Activated naive CD8-positive, alpha-beta T cell treated with anti-CD3 and anti-CD28 coated beads, Interleukin-2, amount 10 ng/mL, durations not matched to agents 7 days and 5 days (primary cell): ENCODE measurements at places on chromosomes 2 and 18.

DNA sequence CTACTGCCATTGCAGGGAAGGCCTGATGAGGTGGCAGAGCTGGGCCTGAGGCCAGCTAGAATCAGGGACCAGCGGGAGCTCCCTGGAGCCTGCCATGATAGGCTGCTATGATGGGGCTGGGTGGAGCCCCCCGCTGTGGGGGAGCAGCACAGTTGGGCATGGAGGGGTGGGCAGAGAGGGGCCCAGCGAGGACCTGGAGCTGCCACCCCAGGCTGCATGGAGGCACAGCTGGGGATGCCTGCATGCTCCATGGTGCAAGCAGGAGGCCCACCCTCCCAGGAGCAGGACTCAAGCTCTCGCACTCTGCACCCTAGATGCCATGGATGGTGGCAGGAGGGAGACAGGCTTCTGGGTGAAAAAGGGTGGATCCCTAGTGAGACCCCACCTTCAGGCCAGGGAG lies 17.8 kb upstream of the RPRD1A start:
- no peak for DNase-seq

- no peak for DNase-seq
Observed at GRCh38 chr18:34809451-34810072, 99.5 kb downstream of the DTNA start.

GRCh38 chr2:65349863-65350262 lies 82.5 kb downstream of the SPRED2 start:
- DNase-seq, result no peak

- DNase-seq, result no peak
Observed at GRCh38 chr2:56985609-56986008, 801.8 kb downstream of the CCDC85A start.

- no peak for DNase-seq
Observed at GRCh38 chr18:3479978-3480509, 30.1 kb downstream of the TGIF1 start.

DNA sequence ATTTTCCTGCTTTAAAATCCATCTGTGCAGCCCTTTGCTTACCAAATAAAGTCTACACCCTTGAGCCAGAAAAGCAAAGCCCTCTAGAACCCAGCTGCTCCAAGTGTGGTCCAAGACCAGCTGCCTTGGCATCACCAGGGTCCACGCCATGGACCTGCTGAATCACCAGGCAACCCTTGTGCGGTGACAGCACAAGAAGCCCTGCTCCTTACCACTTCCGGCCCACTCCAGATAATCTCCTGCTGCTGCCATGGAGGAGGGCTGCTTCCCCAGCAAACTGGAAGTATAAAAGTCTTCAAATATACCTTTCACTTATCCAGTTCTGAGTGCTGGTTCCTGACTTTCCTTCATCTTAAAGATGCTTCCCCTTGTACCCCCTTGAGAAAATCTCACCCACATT lies 106.0 kb upstream of the PKDCC start:
- no peak for DNase-seq

DNA sequence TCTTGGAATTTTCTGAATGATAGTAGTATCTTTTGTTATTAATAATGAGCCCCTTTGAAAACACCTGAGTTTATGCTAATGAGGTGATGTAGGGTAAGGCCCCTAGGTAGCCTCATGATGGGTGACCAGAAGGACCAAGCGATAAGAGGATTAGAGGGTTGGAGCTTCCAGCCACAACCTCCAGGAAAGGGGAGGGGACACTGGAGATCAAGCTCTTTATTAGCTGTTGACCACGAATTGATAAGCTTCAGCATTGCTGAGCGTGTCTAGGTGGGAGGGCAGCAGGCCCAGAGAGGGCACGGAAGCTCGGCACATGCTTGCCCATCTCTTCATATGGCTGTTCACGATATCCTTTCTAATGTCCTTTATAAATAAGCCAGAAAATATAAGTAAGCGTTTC lies 39.0 kb downstream of the KIAA2012 start:
- no peak for DNase-seq

DNA sequence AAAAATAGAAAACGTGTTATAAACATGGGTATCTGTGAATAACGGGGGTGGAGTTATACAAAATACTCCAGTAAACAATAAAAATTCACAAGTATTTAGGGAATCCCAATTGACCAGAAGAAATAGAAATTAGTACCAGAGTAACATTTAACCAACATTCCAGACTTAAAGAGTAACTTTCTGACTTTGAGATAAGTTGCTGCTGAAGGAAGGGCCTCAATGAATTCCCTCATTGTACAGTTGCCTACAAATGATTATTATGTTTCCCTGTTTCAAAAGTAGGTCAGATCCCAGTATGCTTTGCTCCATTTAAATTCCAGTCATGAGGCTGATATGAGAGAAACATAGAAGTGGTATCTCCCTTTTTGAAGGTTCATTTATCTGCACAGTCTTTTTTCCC lies 88.3 kb upstream of the KCNH7 start:
- no peak for DNase-seq

GRCh38 chr2:236687296-236687965 lies 117.8 kb downstream of the ACKR3 start:
- DNase-seq, result no peak

- DNase-seq, result no peak
Observed at GRCh38 chr18:44744161-44745121, 63.8 kb downstream of the SETBP1 start.

DNA sequence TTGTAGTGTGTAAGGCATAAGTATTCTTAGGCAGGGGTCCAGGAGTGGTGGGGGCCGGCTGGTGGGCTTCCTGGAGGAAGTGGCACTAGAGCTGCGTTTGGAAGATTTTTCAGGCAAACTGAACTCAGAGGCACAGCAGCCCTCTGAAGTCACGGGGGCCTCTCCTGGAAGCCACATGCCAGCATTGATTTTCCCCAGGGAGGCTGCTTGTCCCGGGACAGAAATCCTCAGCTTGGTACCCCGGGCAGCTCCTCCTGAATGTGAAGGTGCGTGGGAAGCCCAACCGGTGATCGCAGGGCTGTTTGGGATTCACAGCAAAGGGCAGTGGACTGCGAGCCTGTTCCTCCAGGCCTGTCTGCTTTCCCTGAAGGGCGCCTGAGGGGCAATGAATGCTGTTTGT lies 1.6 kb upstream of the PDIA6 start:
- no peak for DNase-seq

GRCh38 chr2:160076914-160077313 lies 14.5 kb upstream of the PLA2R1 start:
- no peak for DNase-seq

DNA sequence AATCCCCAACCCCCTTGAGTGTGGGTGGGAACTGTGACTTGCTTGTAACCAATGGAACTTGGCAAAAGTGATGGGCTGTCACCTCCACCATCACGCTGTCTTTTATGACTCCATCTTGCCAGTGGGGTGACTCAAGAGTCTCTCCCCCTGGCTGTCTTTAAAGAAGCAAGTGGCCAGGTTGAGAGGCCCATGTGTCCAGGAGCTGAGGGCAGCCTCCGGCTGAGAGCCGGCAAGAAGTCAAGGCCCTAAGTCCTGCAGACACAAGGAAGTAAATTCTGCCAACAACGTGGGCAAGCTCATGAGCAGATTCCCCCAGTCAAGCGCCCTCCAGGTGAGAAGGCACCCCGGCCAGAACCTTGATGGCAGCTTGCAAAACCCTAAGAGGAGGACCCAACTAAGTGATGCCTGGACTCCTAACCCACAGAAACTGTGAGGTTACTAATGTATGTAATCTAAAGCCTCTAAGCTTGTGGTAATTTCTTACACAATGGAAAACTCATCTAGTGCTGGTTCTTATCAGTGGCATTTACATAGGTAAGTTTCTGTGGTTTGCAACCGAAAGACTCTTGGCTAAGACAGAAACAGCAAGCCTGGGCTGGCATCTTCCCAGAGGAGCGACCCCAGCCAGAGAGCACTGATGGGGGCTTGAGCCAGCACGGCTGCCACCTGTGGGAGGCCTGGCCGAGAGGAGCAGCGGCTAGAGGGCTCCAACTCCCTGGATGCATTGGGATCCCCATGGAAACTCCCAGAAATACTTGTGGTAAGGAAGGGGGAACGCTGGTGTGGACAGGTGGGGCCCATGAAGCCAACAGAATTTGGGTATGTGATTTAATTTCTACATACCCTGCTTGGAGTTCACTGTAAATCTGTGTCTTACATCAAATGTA lies 49.3 kb downstream of the CIB4 start:
- DNase-seq, result peak; percentile 14

GRCh38 chr2:236001854-236002253 lies 166.3 kb downstream of the GBX2 start:
- DNase-seq, result no peak

DNA sequence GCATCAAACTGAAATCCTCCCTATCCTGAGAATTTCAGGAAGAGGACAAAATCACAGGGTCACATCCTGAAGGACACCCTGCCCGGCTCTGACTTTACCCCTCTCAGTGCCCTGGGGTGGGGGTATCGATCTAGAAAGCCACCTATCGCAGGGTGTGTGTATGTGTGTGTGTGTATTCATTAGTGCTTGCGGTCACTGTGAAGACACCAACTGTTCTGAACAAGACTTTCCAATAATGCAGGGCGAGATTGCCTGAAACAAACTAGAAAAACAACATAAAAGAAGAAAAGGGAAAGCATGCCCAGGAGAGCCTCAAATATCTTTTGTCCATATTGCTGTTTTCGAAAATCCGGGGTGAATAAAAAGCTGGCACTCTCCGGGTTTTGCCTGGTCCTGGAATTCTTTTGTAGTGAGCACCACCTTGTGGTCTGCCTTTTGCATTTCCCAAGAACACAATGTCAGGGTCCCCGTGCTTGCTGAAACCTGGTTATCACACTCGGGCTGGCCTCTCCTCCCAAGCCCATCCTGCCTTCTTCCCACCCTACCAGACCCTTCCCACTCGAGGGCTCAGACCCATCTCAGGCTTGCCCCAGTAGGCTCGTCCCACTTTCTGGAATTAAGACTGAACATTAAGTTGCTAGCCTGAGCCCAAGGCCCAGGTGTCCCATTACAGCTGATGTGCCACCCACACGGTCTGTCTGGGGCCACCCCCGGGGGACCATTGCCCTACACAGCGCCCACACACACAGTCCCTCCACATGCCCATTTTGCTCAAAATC lies 25.0 kb upstream of the COPS8 start:
- DNase-seq, result no peak

- peak; percentile 42 for DNase-seq
Observed at GRCh38 chr18:48934723-48935432, 15.9 kb downstream of the SMAD7 start.

DNA sequence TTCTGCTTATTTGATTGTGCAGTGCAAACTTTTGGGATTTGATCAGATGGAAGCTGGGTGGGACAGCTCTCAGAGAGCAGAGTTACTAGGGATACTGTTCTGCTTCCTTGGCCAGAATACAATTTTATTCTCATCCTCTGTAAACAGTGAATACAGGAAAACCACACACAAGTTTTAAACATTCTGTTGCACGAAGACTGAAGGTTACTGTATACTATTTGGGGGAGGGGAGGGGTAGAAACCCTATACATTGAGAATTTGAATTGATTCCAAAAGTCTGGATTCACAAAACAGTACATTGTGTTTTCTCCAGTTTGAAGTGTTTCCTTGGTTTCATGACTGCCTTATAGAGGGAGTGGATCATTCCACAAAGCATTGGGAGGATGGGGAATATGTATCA lies 149.9 kb downstream of the SETBP1 start:
- no peak for DNase-seq

- no peak for DNase-seq
Observed at GRCh38 chr2:77007686-77008085, 514.5 kb downstream of the LRRTM4 start.

GRCh38 chr2:234178330-234179030 lies 128.0 kb downstream of the SPP2 start:
- DNase-seq, result no peak

- DNase-seq, result no peak
Observed at GRCh38 chr2:174611006-174611405, 13.4 kb upstream of the WIPF1 start.

DNA sequence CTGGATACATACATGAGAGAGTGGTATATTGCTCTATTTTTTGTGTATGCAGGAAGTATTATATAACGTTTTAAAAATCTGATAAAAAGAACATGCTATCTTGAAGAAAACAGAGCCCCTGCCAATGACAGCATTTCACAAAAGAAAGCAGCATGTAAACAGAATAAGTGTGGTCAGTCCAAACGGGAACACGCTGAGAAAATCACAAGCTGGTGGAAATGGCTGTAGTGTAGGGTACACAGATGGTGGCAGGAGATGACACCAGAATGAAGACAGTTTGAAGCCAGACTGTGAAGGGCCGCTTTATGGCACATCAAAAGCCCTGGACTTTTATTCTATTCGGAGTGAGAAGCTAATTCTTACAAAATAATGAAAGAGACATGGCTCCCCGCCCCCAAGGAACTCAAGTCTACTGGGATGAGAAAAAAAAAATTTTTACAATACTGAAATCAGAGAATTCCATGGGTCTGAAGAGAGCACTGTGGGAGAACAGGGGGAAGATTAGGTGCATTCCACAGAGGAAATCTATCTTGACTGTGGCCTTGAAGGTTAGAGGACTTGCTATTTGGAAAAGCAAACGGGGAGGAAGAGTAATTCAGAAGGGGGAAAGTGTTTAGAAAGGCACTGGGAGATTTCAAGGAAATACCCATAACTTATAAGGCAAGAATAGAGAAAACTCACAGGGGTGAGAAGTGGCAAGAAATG lies 217.7 kb upstream of the SMAD7 start:
- DNase-seq, result no peak

- no peak for DNase-seq
Observed at GRCh38 chr2:17303054-17303453, 215.2 kb downstream of the RAD51AP2 start.

GRCh38 chr2:118371515-118371914 lies 283.2 kb downstream of the INSIG2 start:
- DNase-seq, result no peak

- DNase-seq, result no peak
Observed at GRCh38 chr2:115939902-115940301, 1497.5 kb downstream of the DPP10 start.

GRCh38 chr2:61585383-61585782 lies 47.2 kb upstream of the XPO1 start:
- no peak for DNase-seq

DNA sequence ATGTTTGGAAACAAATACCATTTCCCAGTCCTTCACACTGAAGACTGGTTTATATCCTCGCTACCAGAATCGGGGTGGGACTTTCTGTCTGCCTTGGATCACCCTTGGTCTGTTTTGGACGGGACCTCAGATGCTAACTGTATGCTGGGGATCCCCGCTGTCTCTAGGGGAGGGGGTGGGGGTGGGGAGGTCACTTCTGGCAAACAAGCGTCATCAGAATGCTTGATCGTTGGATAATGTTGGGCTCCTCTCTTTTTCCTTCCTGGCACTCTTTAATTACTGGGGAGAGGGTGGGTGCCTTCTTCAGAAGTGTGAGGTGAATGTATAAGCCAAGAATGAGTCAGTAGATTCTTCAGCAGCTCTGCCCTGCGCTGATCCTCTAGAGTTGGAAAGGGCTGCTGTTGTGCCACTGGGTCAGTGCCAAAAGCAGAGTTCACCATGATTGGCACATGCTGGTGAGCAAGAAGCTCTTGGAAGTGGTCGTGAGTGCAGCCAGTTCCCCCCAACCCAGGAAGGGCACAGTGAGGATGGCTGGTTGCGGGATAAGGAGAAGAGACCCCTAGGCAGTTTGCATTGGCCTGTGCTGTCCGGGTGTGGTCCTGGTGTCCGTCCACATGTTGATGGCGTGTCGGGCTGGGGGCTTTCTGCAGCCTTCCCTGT lies 32.2 kb downstream of the DGKD start:
- DNase-seq, result no peak
